NCI-H748 treated with DMSO at 0.1 percent for 48 hours (cell line): ENCODE measurements at places on chromosomes 3 and 15.

- peak; percentile 85 for DNase-seq
These were observed 11.3 kb upstream of the SOX2 start for GRCh38 chr3:181700168-181701087.

- no peak for DNase-seq
These were observed 22.0 kb downstream of the OR5H15 start for GRCh38 chr3:98188545-98188944.

DNA sequence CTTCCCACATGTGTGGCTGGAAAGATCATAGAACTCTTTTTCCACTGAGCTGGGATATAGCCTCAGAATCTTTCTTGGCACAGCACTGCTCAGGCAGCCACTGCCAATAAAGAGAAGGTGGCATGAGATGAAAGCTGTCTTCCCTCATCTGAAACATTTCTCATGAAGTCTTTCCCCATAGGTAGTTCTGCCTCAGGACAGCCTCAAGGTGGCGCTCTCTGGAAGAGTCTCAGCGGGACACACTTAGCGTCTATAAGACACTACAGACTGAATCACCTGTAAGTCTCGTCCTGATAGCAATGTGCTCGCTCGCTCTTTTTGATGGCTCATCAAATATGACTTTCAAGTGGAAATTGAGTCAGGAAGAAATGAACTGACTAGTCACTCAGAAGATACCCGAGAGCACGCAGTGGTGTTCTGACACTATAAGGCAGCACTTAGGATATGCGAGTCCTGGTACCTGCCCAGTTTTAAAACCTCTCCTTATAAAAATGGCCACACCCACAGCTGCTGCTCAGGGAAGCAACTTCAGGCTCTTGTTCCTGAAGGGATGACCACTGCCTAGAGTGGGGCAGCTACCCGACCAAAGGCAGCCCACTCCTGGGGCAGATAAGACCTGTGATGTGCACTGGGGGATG is 269.5 kb downstream of the SUCLG2 start:
- peak; percentile 16 for DNase-seq

DNA sequence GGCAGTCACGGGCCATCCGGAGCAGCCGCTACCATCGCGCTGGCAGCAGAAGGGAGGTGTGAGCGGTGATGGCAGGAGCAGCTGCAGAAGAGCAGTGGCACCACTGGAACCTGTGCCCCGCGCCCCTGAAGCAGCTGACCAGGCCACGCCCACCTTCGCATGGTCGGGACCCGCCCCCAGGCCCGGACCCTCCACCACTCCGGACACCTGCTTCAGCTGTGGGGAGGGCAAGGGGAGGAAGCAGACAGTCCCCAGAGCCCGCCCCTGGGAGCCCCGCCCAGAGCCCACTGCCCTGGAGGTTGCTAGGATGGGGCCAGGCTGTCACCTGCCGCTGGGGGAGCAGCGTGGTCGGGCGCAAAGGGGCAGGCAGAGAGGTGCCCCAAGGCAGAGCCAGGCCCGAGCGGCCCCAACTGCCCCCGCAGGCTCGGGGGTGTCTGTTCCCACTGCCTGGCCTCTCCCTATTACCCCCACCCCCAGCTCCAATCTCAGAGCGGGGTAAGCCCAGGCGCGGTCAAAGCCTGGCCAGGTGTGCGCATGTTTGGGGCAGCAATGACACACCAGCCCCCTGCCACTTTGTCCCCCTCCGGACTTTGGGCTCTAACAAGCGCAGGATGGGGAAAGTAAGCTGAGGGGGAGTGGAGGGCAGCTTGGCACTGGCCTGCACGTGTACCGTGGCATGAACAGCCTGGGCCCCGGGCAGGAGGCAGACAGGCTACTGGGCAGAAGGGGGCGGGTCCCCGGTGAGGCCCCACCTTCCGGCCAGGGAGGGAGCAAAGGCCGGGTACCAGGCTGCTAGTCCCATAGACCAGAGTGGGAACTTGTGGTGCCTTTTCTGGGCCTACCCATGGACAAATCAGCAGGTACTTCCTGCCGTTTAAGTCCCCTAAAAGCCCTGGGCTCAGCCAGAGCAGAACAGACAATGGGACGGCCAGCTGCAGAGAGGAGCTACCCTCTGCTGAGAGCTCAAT is 8.7 kb downstream of the SPCS1 start:
- no peak for DNase-seq

DNA sequence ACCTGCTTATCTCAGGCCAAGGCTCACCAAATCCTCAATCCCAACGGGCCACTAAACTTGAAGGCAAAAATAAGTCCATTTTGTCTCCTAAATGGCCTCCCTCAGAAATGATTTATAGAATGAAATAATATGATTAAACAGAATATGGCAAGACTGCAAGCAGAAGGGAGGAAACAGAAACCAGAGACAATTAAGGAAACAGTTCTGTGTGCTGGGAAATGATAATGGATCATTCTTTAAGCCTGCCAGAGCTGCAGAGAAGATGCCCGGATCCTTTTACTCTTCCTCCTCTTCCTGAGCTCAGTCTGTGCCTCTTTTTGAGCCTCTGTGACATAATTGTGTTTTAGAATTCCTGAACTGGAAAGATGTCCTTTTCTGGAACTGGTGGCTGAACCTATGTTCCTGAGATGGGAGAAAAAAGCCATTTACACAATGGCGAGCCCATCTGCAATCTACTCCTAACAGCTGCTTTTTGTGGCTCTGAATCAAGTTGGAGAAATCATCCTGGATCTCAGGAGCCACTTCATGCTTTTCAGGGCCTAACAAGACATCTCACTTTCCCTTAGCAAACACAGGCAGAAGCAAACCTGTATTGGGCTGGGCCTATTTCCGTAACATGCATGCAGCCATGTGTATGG is 2.8 kb upstream of the ABHD2 start:
- no peak for DNase-seq

GRCh38 chr15:58475573-58476524 is 44.1 kb downstream of the LIPC start:
- peak; percentile 5 for DNase-seq

DNA sequence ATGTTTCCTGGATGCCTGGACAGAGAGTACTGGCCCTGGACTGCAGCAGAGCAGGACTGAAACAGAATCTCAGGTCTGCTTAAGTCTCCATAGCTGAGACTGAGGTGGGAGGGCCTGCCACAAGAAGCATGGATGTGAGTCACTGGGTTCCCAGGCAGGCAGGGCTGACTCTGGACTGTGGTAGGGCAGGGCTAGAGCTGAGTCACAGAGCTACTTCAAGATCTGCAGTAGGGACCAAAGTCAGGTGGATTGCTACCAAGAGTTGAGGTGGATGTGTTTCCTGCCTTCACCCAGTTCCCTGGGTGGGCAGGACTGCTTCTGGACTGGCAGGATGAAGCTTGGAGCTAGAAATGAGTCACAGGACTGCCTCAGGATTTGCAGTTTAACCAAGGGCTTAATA is 282.9 kb downstream of the AGBL1 start:
- no peak for DNase-seq

DNA sequence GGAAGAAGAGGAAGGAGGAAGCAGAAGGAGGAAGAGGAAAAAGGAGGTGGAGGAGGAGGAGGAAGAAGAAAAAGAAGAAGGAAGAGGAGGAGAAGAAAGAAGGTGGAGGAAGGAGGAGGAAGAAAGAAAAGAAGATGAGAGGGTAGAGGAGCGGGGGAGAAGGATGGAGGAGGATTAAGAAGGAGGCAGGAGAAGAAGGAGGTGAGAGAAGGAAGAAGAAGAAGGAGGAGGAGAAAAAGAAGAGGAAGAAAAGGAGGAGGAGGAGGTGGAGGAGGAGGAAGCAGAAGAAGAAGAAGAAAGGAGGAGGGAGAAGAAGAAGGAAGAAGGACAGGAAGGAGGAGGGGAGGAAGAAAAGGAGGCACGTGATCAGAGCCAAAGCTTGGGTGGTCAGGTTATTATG is 37.3 kb upstream of the PRTG start:
- DNase-seq: no peak

- peak; percentile 43 for DNase-seq
These were observed 1.7 kb downstream of the KNL1 start for GRCh38 chr15:40595773-40596172.
